ENCODE measurements at places on chromosomes 4 and X.

- no peak for DNase-seq
Measured at GRCh38 chr4:86909546-86910295, 17.5 kb upstream of the C4orf36 start.

DNA sequence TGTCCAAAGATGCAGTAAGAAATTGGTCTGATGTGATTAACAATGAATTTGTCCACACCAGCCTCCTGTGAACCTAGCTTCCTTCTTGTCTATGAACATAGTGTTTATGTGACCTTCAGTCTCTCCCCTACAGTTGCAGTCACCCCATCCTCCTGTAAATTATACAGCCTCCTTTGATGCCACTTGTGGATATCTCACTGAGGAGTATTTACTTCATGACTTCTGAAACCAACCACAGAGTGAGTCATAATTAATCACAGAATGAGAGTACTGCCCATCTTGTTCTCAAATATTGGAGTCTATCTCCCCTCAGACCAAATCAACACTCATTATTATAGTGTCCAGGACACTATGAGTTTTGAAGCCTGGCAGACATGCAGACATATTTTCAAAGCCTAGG is 27.3 kb upstream of the XAGE2 start:
- DNase-seq = no peak

- DNase-seq = no peak
Measured at GRCh38 chrX:121479406-121479805, 432.0 kb downstream of the GLUD2 start.

GRCh38 chr4:159455675-159456237 is 352.9 kb downstream of the RAPGEF2 start:
- peak; percentile 62 for DNase-seq

- no peak for DNase-seq
Measured at GRCh38 chr4:185520119-185520518, 15.2 kb downstream of the PDLIM3 start.

GRCh38 chr4:8770518-8771257 is 101.0 kb downstream of the HMX1 start:
- no peak for DNase-seq

- no peak for DNase-seq
Measured at GRCh38 chr4:153547520-153547919, 81.4 kb downstream of the TMEM131L start.

DNA sequence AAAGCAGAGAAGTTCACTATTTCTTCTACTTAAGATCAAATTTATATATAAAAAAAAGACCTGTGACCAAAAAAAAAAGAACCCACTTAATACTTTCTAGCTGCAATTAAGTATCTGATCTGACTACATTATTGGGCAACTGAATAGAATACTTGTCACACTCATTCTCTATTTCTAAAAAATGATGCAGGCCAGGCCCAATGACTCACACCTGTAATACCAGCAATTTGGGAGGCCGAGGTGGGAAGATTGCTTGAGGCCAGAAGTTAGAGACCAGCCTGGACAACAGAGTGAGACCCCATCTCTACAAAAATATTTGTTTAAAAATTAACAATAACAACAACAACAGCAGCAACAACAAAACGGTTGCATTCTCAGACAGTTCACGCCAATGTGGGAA is 108.8 kb upstream of the BMP2K start:
- no peak for DNase-seq

DNA sequence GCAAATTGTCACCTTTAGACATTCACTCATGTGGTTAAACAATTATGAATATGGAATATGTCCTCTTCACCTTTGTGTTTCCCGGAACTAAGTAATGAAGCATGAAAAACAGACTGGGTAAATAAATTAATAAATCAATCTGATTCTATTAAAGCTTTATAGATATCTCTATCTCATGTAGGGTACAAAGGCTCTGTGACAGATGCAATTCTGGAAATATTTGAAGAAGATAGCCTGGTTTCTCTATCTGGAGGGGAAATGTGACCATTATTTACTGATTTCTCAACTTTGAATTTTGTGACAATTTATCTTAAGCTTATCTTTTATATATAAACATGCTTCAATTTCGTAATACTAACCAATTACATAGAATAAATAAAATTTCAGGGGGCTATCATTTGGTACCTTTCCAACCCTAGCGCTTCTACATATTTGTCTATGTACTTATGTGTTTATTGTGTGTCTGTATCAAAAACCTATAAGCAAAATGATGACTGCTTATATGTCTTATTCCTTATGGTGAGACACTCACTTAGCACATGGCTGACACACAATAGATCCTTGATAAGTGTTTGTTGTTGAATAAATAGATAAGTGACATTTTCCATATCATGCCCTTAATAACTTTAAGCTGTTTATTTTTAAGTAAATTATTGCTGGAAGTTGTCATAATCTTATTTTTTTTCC is 9.9 kb downstream of the CTSO start:
- no peak for DNase-seq

GRCh38 chr4:180391613-180392012 is 1851.6 kb upstream of the TENM3 start:
- no peak for DNase-seq

- no peak for DNase-seq
Measured at GRCh38 chr4:169225812-169226211, 44.9 kb downstream of the SH3RF1 start.

DNA sequence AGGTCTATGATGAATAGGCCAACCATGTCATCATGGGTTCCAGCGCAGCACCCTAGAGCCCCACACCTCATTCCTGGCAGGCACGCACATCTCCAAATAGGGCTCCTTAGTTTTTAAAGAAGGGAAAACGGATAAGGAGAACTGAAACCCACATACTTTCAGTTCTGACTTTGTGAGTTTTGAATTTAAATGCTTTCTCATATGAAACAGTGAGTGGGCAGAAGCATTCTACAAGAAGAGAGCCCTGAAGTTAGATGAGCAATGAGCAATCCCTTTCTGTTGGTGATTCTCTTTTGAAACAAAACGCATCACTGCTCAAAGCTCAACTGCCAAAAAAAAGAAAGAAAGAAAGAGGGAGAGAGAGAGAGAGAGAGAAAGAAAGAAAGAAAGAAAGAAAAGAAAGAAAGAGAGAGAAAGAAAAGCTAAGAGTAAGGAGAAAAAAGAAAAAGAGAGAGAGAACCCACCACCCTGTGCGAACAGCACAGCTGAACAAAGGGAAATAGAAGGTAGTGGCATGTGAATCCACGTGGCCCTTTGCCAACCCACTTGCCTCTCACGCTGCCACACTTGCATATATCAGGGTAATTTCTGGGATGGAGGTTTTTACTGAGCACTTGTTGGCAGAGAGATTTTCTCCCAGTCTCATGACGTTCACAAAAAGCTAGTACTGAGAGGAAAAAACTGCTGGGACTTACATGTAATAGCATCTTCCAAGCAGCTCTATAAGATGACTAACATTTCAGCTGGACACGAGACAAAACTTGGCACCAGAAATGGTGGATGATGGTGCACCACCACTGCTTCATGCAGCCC is 31.0 kb downstream of the TMSB4X start:
- DNase-seq = no peak
